ENCODE measurements at places on chromosomes 3 and 15.
A peak's percentile ranks its signal among the peaks of the same experiment; 100 is the strongest.

DNA sequence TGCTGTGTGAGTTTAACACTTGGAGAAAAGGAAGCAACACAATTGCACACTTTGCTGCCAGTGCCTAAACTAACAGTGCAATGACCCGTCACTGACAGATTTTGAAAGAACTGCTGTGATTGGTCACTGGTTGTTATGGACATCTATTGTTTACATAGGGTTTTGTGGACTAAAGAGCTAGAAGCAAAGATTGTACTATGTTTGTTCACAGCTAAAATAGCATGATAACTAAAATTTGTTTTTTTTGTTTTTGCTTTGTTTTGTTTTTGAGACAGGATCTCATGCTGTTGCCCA is 112.4 kb upstream of the GOLGA8J start:
- no peak for DNase-seq
- H3K36me3 ChIP-seq: peaks cover 6% of the 10 kb centered on the region
- H3K4me1 ChIP-seq: peaks cover 9% of the 10 kb centered on the region

- H3K4me3 ChIP-seq: no peak overlapping the region
- H3K4me1 ChIP-seq: peaks cover 12% of the 10 kb centered on the region
- no peak for DNase-seq
- no peak overlapping the region for H3K27ac ChIP-seq
These were observed 18.0 kb downstream of the LRRK1 start for GRCh38 chr15:100937171-100937570.

DNA sequence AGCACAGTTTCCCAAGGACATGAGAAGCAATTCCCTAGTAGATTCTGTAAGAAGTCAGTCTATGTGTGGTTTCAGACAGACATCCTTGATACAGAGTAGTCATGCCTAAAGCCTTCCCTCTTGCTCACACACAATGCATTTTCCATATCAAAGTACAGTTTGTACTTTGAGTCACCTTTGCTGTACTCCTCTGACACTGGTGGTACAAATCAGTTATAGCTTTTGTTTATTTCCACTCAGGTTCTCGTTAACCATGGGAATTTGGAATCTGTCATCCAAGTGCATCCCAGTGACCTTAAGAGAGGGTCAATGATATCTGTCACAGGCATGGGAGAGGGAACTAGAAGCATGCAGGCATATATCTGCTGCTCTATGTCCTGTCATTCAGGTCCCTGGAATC is 3.6 kb upstream of the GNB4 start:
- H3K27ac ChIP-seq: no peak overlapping the region
- no peaks in the 10 kb centered on the region for H3K36me3 ChIP-seq

DNA sequence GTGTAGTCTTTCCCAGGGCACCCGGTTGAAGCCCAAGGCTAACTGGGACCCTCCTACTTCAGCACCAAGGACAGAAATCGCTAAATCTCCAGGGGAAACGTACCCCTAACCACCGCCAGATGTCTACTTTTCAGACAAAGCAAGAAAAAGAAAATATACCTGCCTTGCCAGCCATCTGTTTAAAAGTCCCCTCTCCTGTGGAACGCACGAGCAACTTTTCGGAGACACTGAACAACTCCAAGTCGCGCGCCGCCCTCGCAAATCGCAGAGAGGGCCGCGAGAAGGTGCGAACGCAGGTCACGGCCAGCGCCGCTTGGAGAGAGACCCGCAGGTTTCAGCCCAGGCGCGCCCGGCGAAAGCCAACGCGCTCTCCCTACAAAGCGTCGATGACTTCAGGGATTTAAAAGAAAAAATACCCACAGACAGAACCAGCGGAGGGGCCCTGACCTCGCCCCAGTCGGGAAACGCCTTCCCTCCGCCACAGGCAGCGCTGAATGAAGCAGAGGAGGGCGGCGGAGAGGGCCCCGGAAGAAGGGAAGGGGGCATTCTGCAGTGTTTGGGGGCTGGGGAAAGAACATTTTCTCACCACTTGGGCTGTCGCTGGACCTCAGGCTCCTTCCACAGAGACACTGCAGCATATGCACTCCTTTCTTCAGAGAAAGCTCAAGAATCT is 213.1 kb downstream of the FGF12 start:
- peak overlapping the region; percentile 85 for H3K4me3 ChIP-seq
- DNase-seq: peak; percentile 55
- H3K36me3 ChIP-seq: peaks cover 3% of the 10 kb centered on the region

GRCh38 chr3:23496165-23496564 is 293.0 kb downstream of the UBE2E2 start:
- no peak overlapping the region for H3K27ac ChIP-seq
- no peak for DNase-seq
- no peaks in the 10 kb centered on the region for H3K36me3 ChIP-seq

DNA sequence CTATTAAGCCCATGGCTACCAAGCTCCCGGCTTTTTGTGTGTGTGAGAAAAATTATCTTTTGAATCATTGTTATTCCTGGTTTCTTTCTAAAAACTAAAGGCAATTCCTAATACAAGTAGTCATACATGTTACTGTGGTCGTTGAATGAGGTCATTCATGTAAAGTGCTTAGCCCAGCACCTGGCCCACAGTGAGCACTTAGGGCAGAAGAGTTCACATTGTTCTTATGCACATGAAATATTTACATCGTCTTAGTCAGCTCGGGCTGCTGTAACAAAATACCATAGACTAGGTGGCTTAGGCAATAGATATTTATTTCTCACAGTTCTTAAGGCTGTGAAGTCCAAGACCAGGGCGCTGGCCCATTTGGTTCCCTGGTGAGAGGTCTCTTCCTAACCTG is 216.1 kb downstream of the SHQ1 start:
- no peaks in the 10 kb centered on the region for H3K27me3 ChIP-seq
- peaks cover 11% of the 10 kb centered on the region for H3K36me3 ChIP-seq
- no peak overlapping the region for H3K4me3 ChIP-seq

DNA sequence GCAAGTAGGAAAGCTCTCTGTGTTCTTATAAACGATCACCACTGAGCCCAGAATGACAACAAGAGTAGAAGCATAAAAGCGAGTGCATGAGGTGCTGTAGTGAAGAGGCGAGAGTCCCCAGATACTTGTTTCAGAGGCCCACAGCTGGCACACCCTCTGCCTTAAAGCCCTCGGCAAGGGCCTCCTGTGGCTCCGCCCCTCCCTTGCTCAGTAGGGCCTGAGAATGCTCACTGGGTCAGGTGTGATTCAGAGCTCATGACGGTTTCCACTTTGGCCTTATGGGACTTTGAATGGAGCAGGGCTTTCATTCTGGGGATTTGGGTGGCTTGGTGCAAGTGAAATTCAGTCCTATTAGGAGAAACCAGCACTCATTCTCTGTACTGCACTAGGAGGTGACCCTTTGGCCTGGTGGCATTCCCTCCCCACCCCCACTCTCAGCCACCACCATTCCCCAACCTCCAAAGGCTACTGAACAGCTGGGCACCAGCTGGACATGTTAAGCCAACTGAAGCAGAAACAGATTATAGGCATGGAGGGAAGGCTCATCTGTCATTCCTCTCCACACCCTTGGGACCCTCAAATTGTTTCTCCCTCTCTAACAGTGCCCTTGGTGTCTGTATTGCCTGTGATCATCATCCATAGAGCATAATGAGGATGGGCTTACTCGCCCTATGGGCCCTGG is 109.6 kb upstream of the CTDSPL start:
- DNase-seq: no peak
- no peaks in the 10 kb centered on the region for H3K36me3 ChIP-seq
- H3K4me1 ChIP-seq: no peaks in the 10 kb centered on the region
- no peak overlapping the region for H3K27ac ChIP-seq
- H3K27me3 ChIP-seq: no peaks in the 10 kb centered on the region

DNA sequence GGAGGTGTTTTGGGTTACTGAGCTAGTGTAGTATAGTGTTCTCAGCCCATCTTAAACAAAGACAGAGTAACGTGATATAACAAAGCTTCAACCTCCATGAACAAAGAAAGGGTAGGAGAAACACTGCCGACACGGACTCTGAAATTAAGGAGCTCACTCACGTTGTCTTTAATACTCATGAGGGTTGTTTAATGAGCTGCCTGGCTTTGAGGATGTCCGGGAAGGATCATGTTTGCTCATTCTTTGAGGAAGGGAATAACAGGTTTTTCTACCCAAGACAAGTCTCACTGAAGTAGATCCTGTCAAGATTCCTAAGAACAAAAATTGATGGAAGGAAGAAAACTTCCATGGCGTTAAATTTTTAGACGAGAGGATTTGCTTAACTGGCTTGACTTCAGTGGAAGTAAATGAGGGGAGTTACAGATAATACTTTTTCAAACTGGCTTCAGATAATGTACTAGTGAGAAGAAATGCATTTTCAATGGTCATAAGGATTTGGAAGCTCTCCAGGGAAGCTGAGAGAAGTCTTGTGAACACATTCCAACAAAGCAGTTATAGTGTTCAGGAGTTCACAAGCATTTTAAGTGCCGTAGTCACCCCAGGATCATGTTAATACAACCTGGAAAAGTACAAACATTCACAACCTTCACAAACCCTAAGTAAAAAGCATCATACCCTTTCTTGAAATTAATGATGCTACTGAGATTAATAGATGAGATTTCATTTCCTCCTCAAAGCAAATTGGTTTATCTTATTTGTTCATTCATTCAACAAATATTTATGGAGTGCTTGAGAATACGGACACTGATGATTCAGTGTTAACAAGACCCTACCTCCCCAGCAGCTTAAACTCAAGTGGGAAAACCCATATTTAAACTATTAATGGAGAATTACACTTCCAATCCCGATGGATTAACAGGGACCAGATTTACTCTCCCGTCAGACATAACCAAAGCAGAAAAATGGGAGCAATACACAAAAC is 101.5 kb downstream of the SHQ1 start:
- H3K27ac ChIP-seq: peak overlapping the region; percentile 44
- no peaks in the 10 kb centered on the region for H3K27me3 ChIP-seq
- peaks cover 26% of the 10 kb centered on the region for H3K4me1 ChIP-seq
- no peak overlapping the region for H3K4me3 ChIP-seq

- H3K27ac ChIP-seq: no peak overlapping the region
- peaks cover 52% of the 10 kb centered on the region for H3K27me3 ChIP-seq
- no peak for DNase-seq
- peaks cover 10% of the 10 kb centered on the region for H3K4me1 ChIP-seq
- no peaks in the 10 kb centered on the region for H3K36me3 ChIP-seq
These were observed 340.8 kb upstream of the SUCLG2 start for GRCh38 chr3:67995206-67995605.

- no peak overlapping the region for H3K27ac ChIP-seq
- no peak overlapping the region for H3K4me3 ChIP-seq
- no peak for DNase-seq
- H3K4me1 ChIP-seq: peaks cover 6% of the 10 kb centered on the region
- H3K27me3 ChIP-seq: no peaks in the 10 kb centered on the region
These were observed 31.6 kb downstream of the SAXO2 start for GRCh38 chr15:82294061-82294690.

- H3K4me1 ChIP-seq: peaks cover under 1% of the 10 kb centered on the region
- H3K27me3 ChIP-seq: no peaks in the 10 kb centered on the region
- peaks cover 3% of the 10 kb centered on the region for H3K36me3 ChIP-seq
These were observed 46.3 kb upstream of the CDV3 start for GRCh38 chr3:133527081-133527715.

GRCh38 chr3:165442061-165442460 is 245.9 kb upstream of the SLITRK3 start:
- no peak overlapping the region for H3K27ac ChIP-seq
- no peak overlapping the region for H3K4me3 ChIP-seq
- DNase-seq: no peak
- H3K4me1 ChIP-seq: peaks cover 10% of the 10 kb centered on the region
- no peaks in the 10 kb centered on the region for H3K27me3 ChIP-seq
- no peaks in the 10 kb centered on the region for H3K36me3 ChIP-seq

- H3K36me3 ChIP-seq: no peaks in the 10 kb centered on the region
- H3K27ac ChIP-seq: no peak overlapping the region
- H3K4me1 ChIP-seq: no peaks in the 10 kb centered on the region
- DNase-seq: no peak
- H3K27me3 ChIP-seq: peaks cover 8% of the 10 kb centered on the region
- H3K4me3 ChIP-seq: no peak overlapping the region
These were observed 8.7 kb upstream of the RASA2 start for GRCh38 chr3:141478139-141478538.

GRCh38 chr3:147651107-147651778 is 242.1 kb downstream of the ZIC1 start:
- no peak overlapping the region for H3K27ac ChIP-seq
- peaks cover 2% of the 10 kb centered on the region for H3K4me1 ChIP-seq
- H3K36me3 ChIP-seq: no peaks in the 10 kb centered on the region
- H3K4me3 ChIP-seq: no peak overlapping the region
- no peak for DNase-seq

DNA sequence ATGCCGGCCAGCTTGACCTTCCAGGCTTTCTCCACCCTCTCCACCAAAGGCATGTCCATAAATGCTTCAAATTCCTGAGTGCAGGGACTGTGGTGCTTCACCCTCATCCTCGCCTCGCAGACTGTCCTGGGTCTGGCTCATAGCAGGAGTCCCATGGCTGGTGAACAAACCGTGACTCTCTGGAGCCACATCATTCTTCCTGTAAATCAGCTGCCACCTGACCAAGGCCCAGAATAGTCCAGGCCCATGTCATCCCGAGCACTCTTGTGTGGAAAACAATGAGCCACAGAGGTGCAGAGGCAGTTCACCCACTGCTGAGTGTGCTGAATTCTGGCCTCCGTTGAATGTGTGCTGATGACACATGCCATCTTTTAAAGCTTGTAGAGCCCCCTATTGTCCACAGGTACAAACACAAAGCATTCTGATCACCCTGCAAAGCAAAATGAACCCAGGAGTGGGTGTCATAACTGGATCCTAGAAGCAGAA is 68.6 kb downstream of the ABHD5 start:
- H3K4me1 ChIP-seq: peaks cover 31% of the 10 kb centered on the region
- H3K36me3 ChIP-seq: no peaks in the 10 kb centered on the region
- no peak overlapping the region for H3K27ac ChIP-seq

GRCh38 chr3:112531358-112531781 is 30.4 kb downstream of the ATG3 start:
- H3K36me3 ChIP-seq: peaks cover 21% of the 10 kb centered on the region
- DNase-seq: no peak
- no peak overlapping the region for H3K4me3 ChIP-seq
- no peaks in the 10 kb centered on the region for H3K27me3 ChIP-seq
- H3K4me1 ChIP-seq: no peaks in the 10 kb centered on the region

GRCh38 chr3:53144862-53145712 is 14.9 kb upstream of the RFT1 start:
- no peak overlapping the region for H3K4me3 ChIP-seq
- no peaks in the 10 kb centered on the region for H3K27me3 ChIP-seq
- no peak overlapping the region for H3K27ac ChIP-seq
- H3K4me1 ChIP-seq: peaks cover 6% of the 10 kb centered on the region

DNA sequence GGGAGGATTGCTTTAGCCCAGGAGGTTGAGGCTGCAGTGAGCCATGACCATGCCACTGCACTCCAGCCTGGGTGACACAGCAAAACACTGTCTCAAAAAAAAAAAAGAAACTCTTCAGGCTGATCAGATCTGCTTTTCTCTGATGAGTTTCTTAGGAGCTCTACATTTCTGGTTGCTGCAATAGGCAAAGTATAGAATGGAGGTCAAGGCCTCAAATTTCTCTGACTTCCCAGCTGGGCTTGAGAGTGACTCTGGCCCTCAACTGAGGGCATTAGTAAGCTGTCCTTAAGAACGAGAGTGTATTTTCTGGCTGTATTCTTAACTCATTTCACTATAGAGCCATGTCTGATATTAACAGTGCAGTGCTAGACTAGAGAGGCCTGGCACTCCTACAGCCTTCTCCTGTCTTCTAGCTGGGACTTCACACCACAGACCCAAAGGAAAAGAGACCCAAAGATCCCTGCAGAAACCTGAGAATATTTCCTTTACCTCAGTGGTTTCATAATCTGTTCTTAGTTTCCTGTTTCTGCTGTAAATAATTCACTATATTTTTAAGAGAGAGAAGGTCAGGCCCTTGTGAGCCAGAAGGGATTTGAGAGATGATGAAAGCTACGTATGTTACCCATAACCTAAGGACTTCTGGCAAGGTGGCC is 2.0 kb upstream of the NR1I2 start:
- H3K4me1 ChIP-seq: peaks cover 3% of the 10 kb centered on the region
- 0 out of 2 replicates have a peak, but pooled peaks cover 9% of the 10 kb centered on the region for H3K36me3 ChIP-seq
- H3K4me3 ChIP-seq: no peak overlapping the region
- no peaks in the 10 kb centered on the region for H3K27me3 ChIP-seq
- no peak for DNase-seq

Data from WTC11 (cell line).